NCI-H524 treated with DMSO at 0.1 percent for 48 hours (cell line): ENCODE measurements at places on chromosomes 5 and 9.

GRCh38 chr5:74541381-74541781, 99.1 kb downstream of the ENC1 start:
- no peak for DNase-seq

- no peak for DNase-seq
Observed at GRCh38 chr5:127801751-127802476, 98.7 kb downstream of the CCDC192 start.

DNA sequence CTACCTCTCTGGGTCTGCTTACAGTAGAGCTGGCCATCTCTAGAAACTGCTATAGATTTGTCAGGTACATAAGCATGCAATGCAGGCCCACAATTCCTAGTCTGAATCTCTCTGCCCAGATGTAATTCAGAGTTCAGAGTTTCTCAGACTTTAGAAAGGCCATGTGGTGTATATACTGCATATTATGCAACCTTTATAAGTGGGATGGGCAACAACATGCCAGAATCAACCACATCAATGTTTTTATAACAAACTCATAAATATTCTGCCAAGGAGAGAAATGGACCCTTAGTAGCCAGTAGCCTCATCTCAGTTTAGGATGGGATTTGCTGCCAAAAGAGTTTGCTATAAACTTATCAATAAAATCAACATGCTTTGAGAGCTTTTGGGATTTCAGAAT, 78.8 kb downstream of the SLC1A1 start:
- DNase-seq, result no peak

DNA sequence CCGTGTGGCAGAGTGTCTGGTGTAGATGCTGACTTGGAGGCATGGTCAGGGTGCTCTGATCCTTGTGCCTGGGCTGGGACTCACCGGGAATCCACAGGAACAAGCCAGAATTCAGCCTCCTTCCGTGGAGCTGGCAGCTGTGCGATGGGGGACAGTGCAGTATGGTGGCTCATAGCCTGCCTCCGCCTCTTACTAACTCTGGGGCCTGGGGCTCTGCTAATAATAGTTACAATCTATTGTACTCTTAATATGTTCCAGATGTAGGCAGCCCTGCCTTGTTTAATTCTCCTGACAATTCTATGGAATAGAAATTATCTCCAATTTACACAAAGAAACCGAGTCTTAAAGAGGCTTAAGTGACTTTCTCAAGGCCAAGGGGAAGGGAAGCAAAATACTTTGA, 77.6 kb downstream of the PCDH1 start:
- no peak for DNase-seq

DNA sequence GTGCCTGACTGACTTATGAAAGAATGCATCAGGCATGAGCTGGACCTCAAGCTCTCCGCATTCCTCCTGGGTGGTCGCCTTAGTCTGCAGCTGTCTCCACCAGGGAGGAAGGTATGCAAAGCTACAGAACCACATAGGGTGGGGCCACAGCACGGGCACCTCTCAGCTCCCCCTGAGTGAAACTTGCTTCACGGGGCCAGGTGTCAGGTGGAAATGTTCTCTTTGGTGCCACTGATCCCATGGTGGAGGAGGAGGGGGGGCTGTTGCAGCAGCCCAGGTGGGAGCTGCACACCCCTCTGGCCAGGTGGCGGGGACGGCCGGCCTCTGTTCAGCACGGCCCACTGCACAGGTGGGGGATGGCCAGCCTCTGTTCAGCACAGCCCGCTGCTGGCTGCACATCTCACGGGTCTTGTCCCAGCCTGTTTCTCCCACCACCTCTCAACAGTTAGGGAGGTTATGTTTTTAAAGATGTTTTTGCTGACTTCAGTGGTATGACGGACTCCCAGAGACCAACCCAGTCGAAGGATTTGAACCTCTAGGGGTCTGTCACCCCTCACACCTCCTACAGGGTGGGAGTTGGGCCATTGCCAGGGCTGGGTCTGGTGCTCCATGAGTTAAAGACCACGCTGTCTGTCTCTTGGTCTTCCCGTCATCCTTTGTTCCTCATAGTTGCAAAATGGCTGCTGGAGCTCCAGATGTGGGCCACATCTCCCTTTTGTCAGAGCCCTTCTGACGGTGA, 34.3 kb downstream of the MRPL36 start:
- no peak for DNase-seq

DNA sequence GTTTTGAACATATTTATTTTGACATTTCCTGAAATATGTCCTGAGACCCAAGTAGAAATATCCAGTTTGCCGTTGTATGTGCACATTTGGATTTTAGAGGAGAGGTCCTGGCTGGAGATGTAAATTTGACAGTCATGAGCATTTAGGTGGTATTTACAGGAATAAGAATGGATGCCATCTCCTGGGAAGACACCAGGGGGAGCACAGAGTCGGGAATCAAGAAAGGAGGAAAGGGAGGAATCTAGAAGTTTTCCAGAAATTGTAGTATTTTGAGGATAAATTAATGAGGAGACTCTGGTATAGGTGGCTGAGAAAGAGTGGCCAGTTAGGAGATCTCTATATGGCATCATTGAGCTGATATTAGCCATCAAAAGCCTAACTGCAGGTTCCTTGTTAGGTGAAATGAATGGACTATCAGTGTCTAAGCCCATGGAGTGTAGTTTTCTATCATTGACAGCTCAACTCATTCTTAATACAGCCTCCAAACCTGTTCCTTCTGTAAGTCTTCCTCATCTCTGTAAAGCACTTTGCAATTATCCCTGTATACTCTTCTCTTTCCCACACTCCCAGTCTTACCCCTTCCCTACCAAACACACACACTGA, 7.2 kb downstream of the GAPT start:
- DNase-seq, result no peak

- no peak for DNase-seq
Observed at GRCh38 chr5:111585291-111585690, 73.0 kb upstream of the STARD4 start.

DNA sequence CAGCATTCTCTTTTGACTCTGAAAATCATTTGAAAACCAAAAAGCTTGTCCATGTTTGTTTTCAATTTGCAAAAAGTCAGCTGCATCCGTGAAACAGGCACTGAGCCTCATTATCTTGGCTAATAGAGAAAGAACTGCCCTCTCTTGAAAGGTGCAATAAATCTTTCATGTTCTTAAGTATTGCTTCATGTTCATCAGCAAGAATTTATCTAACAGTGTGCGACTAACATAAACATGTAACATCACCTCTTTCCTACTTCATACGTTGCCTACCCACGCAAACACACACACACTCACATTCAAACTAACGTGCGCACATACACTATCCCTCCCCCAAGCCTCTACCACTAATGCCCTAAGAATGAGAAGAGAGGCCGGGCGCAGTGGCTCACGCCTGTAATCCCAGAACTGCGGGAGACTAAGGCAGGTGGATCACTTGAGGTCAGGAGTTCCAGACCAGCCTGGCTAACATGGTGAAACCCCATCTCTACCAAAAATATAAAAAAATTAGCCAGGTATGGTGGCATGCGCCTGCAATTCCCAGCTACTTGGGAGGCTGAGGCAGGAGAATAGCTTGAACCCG, 629.7 kb upstream of the ZNF608 start:
- no peak for DNase-seq

DNA sequence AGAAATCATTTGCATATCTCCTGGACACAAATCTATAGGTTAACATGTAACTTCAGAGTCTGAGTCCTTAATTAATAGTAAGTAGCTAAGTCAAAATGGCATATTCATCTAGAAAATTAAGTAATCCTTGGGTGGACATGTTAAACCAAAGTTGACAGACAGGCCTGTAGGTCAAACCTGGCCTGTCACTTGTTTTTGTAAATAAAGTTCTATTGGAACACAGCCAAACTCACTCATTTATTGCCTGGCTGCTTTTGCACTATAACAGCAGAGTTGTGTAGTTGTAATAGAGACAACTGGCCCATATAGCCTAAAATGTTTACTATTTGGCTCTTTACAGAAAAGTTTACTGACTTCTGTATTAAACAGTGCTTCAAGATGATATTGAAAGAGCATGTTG, 24.6 kb upstream of the GPR21 start:
- no peak for DNase-seq

DNA sequence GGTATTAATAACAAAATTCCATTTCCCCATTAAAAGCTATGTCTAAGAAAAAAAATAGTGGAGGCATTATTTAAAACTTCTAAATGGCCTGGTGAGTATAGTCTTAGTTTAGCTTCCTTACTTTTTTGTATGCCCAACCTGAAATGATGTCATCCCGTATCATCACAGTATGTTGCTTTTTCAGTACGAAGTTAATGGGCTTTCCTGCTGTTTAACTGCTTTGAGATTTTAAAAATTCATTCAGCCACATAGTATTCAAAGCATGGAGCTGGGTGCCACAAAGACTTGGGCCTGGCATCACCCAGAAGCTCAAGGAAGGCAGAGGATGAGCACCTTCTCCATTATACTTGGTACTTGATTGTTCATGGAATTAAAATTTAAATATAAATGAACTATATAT, 7.4 kb downstream of the F2RL2 start:
- no peak for DNase-seq

DNA sequence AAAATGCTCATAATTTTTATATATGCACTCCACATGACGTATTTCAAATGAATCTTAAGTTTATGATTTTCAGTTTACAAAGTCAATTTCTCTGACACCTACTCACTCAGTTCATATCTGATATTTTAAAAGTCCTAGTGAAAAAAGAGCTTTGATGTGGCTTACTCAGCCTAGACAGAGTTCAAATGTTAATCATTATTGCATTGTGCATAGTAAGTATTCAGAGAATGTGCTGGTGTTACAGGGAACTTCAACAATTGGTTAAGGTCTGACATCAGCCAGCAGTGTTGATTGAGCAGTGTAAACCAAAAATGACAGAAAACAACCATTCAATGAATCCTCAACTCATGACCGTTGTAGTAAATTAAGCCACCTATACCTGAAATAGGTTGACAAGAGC, 147.2 kb upstream of the LHFPL2 start:
- no peak for DNase-seq
